T-cell (primary cell): ENCODE measurements at places on chromosomes 3 and 15.

DNA sequence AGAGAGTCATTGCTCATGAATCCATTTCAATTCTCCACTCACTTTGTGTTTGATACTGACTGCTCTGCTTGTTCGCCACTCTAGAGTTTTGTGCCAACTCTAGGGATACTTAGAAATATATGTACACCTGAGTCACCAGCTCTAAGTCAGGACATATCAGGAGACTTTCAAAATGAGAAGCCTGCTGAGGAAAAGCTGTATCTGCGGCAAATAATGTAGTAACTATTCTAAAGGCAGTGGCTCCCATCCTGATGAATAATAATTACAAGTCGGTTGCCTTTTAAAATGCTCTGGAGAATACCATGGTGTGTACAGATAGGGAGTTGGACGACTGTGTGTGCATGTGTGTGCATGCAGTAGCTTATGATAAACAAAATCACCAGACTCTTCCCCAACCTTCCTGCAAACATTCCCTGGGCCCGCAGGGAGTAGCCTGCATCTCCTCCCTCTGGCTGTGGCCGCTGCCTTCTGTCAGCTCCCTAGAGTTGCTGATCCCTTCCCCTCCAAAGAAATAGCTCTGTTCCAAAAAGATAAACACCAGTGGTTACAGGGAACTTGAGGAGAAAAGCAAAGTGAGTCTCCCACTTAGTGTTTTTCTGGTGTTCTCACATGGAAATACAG is 346.3 kb upstream of the UMPS start:
- H3K27me3 ChIP-seq = peaks cover 2% of the 10 kb centered on the region
- no peak overlapping the region for H3K27ac ChIP-seq
- H3K36me3 ChIP-seq = no peaks in the 10 kb centered on the region
- DNase-seq = no peak
- no peak overlapping the region for H3K4me3 ChIP-seq

DNA sequence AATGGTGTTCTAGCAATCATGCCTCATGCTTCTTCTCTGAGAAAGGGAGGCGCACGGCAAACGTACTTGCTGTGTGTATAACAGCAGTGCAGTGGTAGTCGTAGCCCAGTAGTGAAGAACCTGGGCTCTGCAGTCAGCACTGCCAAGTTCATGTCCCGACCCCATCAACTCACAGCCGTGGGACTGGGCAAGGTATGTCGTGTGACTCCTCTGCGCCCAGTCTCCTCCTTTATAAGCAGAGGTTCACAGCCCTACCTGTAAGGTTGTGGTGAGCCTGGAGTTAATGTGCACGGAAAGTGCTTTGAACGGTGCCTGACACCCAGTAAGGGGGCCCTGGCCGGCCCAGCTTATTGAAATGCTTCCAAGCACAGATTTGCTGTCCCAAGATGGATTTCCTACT is 26.6 kb downstream of the EHD4 start:
- peaks cover 7% of the 10 kb centered on the region for H3K36me3 ChIP-seq
- DNase-seq = no peak
- H3K27me3 ChIP-seq = no peaks in the 10 kb centered on the region

DNA sequence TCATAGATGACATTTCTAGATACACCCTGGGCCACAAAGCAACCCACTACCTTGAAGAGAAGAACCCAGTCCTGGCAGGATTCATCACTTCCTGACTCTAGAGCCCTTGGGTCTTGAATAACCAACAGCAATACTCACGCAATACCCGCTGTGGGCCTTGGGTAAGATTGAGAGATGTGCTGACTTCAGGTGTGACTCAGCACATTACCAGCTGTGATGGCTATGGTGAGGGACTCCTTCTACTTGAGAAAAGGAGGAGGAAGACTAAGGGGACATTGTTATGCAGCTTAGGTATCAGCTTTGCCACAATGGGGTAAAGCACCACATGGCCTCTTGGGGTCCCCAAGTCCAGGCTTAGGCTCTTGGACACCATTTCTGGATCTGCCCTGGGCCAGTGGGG is 14.9 kb downstream of the C3orf33 start:
- no peak for DNase-seq
- H3K36me3 ChIP-seq = peaks cover 9% of the 10 kb centered on the region
- no peak overlapping the region for H3K27ac ChIP-seq
- no peaks in the 10 kb centered on the region for H3K27me3 ChIP-seq

- no peak overlapping the region for H3K4me3 ChIP-seq
- peaks cover 37% of the 10 kb centered on the region for H3K27me3 ChIP-seq
- no peak overlapping the region for H3K27ac ChIP-seq
- no peak for DNase-seq
- peaks cover 6% of the 10 kb centered on the region for H3K4me1 ChIP-seq
Measured at GRCh38 chr3:127750226-127751031, 71.9 kb downstream of the MGLL start.

- DNase-seq = no peak
- no peaks in the 10 kb centered on the region for H3K4me1 ChIP-seq
- no peaks in the 10 kb centered on the region for H3K27me3 ChIP-seq
- H3K36me3 ChIP-seq = no peaks in the 10 kb centered on the region
- H3K4me3 ChIP-seq = no peak overlapping the region
Measured at GRCh38 chr15:57354436-57355123, 21.7 kb upstream of the CGNL1 start.

- H3K36me3 ChIP-seq = no peaks in the 10 kb centered on the region
- H3K27ac ChIP-seq = no peak overlapping the region
- no peaks in the 10 kb centered on the region for H3K27me3 ChIP-seq
- H3K4me3 ChIP-seq = no peak overlapping the region
- no peak for DNase-seq
Measured at GRCh38 chr15:52496776-52497470, 31.8 kb downstream of the MYO5A start.

GRCh38 chr3:12948891-12949711 is 107.7 kb upstream of the RPL32 start:
- H3K36me3 ChIP-seq = peaks cover 23% of the 10 kb centered on the region
- no peaks in the 10 kb centered on the region for H3K27me3 ChIP-seq
- no peak for DNase-seq
- no peaks in the 10 kb centered on the region for H3K4me1 ChIP-seq

DNA sequence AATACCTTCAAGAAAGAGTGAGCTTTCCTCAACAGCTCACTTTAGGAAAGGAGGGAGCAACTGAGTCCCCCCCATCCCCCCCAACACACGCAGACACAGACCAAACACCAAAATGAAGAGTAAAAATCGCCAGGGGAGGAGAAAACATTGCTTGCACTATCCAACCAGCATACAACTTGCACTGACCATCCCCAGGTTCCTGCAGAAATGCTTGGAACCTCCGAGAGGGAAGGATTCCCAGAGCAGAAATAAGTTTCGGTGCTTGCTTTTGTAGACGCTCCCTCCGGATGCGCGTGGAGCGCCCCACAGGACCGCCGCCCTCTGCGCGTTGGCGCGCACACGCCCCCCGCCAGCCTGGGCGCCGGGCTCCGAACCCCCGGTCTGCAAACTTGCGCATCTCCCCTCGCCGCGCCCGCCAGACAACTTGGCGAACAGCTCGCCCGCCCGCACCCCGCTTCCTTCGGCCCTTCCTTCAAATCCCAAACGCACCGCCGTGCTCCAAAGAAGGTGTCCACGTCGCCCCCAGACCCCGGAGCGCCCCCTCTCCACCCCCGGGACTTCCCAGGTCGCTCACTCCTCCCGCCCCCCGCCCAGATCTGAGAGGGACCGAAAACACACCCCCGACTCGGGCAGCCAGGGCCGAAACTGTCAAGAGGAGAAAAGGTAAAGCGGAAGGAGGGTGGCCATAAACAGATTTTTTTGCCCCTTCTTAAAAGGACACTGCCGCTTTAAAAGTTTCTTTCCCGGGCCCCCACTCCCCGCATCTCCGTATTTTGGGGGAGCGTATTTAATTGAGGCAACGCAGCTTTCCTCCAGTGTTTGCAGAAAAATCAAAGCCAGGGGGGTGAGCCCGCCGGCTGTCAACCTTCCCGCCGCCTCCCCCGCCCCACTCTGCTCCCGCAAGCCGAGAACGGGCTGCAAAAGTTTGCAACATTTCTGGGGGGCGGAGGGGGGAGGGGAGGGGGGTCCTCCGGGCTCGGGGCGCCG is 859 bp downstream of the RORA start:
- no peak for DNase-seq
- peaks cover 28% of the 10 kb centered on the region for H3K27me3 ChIP-seq
- H3K4me1 ChIP-seq = peaks cover 15% of the 10 kb centered on the region
- no peaks in the 10 kb centered on the region for H3K36me3 ChIP-seq
- no peak overlapping the region for H3K27ac ChIP-seq

- H3K27ac ChIP-seq = no peak overlapping the region
- H3K4me1 ChIP-seq = no peaks in the 10 kb centered on the region
- H3K4me3 ChIP-seq = no peak overlapping the region
- H3K27me3 ChIP-seq = no peaks in the 10 kb centered on the region
- no peak for DNase-seq
- H3K36me3 ChIP-seq = no peaks in the 10 kb centered on the region
Measured at GRCh38 chr3:99960941-99961340, 143.3 kb downstream of the CMSS1 start.
